Activated naive CD8-positive, alpha-beta T cell treated with anti-CD3 and anti-CD28 coated beads, Interleukin-2, amount 50 U/mL, for 24 hours (primary cell): ENCODE measurements at places on chromosomes 7 and 10.

GRCh38 chr7:108090791-108091460, 39.2 kb downstream of the LAMB4 start:
- peaks cover 6% of the 10 kb centered on the region for H3K27me3 ChIP-seq
- no peak overlapping the region for H3K27ac ChIP-seq
- H3K4me1 ChIP-seq = no peaks in the 10 kb centered on the region
- no peak for DNase-seq

DNA sequence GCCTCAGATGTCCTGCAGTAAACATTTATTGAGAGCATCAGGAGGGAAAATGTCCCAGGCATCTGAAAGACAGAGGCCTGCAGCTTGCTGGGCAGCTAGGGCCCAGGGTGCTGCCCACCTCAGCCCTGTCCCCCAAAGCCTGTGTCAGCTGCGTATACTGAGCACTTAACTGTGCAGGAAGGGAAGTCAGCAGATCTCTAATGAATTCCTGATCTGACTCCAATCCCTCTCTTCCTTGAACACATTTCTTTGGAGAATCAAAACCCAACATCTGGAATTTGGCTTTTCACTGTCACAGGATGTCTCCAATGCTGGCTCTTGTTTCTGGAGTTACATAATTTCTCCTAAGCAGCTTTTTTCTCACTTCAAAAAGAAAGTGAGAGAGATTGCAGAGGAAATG, 364.7 kb upstream of the NFE2L3 start:
- peaks cover 6% of the 10 kb centered on the region for H3K27me3 ChIP-seq
- no peaks in the 10 kb centered on the region for H3K36me3 ChIP-seq
- H3K4me3 ChIP-seq = no peak overlapping the region
- DNase-seq = no peak
- H3K4me1 ChIP-seq = no peaks in the 10 kb centered on the region

- H3K27me3 ChIP-seq = peaks cover 2% of the 10 kb centered on the region
- no peaks in the 10 kb centered on the region for H3K4me1 ChIP-seq
- no peak for DNase-seq
- H3K4me3 ChIP-seq = no peak overlapping the region
Observed at GRCh38 chr10:56318816-56319215, 42.2 kb downstream of the ZWINT start.

DNA sequence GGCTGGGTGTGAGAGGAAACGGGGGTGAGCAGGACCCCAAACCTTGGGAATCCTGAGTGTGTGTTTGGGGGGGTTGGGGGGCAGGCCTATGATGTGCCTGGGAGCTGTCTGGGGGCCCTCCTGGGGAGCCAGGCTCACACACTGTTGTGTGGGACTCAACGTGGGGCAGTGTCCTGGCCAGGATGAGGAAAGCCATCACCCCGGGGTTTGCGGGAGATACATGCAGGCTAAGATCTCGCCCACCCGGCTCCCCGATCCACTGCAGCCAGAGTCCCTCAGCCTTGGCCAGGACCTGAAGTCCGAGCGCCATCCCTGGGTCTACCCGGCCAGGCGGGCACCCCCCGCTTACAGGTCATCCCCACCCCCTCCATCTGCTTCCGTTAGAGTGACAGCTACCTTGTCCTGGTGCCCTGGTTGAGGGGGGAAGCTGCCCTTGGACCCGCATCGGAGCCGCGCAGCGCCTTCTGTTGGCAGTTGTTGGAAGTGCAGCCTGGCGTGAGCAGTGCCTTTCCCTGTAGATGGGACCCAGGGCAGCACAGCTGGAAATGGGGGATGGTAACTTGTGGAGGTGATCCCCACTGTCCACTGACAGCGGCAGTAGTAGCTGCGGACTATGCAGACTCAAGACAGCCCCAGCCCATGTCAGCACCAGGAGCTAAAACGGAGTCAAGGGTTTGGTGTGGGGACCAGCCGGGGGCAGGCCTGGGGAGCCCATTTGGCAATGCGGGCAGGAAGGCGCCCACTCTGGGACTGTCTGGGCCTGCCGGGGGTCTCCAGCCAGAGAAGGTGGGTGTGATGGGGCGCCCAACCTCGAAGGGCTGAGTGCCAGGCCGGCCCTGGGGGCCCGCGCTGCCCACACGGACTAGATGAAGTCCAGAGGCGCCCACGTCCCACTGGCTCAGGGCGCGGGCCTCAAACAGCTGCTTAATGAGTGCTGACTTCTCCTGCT, 885.6 kb upstream of the ZNF722 start:
- no peak overlapping the region for H3K4me3 ChIP-seq
- no peaks in the 10 kb centered on the region for H3K4me1 ChIP-seq
- H3K27me3 ChIP-seq = no peaks in the 10 kb centered on the region
- H3K27ac ChIP-seq = no peak overlapping the region
- H3K36me3 ChIP-seq = no peaks in the 10 kb centered on the region

- H3K27me3 ChIP-seq = peaks cover 1% of the 10 kb centered on the region
- DNase-seq = peak; percentile 54
- no peaks in the 10 kb centered on the region for H3K4me1 ChIP-seq
- no peak overlapping the region for H3K4me3 ChIP-seq
- no peaks in the 10 kb centered on the region for H3K36me3 ChIP-seq
- H3K27ac ChIP-seq = no peak overlapping the region
Observed at GRCh38 chr7:136114966-136115762, 138.0 kb upstream of the MTPN start.

DNA sequence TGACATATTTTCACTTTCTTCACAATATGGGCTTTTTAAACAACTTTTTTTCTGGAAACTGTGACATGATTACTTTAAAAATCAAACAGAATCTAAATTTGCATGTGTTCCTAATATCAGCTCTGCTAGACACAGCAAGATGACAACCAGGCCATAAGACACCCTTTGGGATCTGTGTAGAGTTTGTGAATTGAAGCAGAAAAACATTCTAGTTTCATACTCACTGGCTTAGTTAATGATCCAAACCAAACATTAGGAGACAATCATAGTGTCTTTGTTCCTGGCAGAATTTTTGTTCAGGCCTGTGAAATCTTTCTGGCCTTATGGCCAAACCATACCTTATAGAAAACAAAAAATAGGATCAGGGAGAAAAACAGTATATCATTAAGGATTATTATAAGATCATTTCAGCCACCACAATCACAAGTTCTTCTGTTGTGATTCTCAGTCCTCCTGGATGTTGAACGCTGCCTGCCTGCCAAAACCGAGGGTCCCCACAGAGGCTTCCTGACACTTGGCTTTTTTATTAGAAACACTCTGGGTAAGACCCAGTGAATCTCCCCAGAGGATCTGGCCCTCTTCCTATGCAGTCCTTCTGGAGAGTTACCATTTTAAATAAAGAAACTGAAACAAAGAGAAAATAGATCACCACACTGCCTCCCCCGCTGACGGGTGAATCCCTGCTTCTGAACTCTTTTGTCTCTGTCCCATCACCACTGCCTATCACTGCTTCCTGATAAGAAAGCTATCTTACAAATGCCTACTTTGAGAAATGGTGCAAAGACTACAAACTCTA, 79.2 kb upstream of the PPP1R3C start:
- H3K36me3 ChIP-seq = no peaks in the 10 kb centered on the region
- peaks cover 5% of the 10 kb centered on the region for H3K27me3 ChIP-seq
- no peaks in the 10 kb centered on the region for H3K4me1 ChIP-seq
- DNase-seq = no peak

DNA sequence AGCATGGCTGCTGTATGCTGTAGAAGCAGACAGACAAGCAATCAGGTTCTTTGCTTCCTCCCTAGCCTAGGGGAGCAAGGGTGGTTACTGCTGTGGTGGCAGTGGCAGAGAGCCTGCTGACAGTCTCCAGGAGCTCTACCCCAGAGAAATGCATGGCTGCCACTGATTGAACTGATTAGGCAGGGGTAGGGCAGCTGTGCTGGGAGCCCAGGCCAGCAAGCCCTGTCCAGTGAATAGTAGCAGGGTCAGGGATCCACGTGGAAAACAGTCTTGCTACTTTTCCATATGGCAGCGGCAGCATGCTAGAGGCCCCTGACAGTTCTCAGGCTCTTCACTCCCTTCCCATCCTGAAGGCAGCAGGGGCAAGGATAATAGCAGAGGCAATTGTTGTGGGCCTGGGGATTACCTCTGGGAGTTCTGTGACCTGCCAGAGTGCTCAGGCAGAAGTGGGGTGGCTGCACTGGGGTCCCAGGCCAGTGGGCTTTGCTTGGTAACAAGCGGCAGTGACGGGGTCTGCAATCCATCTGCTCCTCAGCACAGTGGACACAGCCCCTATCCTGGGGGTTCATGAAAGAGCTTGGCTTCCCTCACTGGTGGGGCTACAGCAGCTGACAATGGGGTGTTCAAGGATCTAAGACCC, 558.8 kb upstream of the GHITM start:
- H3K4me1 ChIP-seq = no peaks in the 10 kb centered on the region
- H3K27me3 ChIP-seq = no peaks in the 10 kb centered on the region
- no peak for DNase-seq
- H3K4me3 ChIP-seq = no peak overlapping the region
